ENCODE measurements at places on chromosomes 11 and 22.

DNA sequence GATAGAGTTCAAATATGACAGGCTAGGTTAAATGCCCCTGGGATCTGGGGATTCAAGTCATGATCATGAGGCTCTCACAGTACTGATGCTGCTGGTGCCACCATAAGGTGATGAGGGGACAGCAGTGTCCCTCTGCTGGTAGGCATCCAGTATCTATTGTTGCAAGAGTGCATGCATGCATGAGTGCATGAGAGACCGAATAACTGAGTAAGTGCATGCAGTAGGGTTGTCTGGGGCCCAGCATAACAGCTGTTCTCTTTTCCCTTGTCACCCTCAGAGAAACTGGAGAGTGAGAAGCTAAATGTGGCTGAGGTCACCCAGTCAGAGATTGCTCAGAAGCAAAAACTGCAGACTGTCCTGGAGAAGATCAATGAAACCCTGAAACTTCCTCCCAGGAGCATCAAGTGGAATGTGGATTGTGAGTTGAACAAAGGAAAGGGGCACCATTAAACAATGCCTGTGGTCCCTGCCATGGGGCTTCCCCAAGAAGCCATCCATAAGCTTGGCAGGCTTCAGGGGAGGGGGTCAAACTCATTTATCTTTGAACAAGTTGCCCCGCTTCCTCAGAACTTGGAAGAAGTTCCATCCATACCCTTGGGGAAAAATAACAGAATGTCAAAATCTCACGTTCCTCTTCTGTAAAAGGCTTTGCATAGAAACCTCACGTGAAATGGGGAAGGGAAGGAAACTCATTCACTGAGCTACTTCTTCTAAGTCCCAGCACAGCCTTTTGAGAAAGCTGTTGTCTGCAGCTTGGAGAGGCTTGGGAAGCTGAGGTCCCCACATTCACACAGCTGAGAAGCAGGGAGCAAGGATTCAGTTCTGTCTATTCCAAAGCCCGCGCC is 119.0 kb downstream of the PARVA start:
- no peak for DNase-seq

DNA sequence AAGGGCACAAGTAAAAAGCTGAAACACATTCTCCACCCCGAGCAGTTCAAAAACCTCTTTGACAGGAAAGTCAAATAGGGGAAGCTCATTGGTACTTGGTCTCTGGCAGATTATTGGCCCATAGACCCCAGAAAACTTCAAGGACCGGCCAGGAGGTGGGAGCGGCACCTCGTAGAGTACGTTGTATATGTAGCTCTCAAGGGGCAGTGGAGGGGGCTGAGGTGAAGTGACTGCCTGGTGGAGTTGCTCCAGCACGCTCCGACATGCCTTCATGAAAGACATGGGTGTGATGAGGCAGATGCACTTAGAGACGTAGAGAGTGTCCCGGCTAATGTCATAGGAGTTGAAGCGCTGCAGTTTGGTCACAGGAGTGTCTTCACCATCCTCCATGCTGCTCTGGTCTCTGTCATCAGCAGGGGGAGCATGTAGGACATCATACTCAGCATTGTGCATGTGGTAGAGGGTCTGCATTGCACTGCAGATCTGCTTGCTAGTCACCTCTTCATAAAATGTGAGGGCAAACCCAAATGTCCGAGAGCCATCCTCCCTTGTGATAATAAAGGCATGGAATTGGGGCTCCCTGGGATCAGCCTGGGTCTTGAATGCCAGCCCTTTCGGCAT is 61.3 kb downstream of the DENND5A start:
- DNase-seq, result no peak

DNA sequence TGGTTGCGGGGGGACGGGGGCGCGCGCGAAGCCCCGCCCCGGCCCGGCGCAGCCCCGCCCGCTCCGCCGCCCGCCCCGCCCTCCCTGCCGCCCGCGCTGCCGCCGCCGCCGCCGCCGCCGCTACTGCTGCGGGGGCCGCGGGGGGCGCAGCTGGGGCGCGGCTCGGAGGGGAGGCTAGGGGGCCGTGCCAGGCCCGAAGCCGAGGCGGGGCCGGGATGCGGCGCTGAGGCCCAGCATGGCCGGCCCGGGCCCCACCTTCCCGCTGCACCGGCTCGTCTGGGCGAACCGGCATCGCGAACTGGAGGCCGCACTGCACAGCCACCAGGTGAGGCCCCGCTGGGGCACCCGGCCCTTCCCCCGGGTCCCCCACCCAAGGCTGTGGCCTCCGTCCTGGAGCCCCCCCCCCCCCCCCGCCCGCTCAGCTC is at the start of gene ANKRD13D:
Gene ANKRD13D (plus strand): TSS at position 78 of the 425 bp plus-strand sequence. CDS start 158 bp downstream, at position 236.
- DNase-seq, result no peak

- DNase-seq, result no peak
These were observed 1.1 kb downstream of the FCHSD2 start for GRCh38 chr11:73141031-73141308.

DNA sequence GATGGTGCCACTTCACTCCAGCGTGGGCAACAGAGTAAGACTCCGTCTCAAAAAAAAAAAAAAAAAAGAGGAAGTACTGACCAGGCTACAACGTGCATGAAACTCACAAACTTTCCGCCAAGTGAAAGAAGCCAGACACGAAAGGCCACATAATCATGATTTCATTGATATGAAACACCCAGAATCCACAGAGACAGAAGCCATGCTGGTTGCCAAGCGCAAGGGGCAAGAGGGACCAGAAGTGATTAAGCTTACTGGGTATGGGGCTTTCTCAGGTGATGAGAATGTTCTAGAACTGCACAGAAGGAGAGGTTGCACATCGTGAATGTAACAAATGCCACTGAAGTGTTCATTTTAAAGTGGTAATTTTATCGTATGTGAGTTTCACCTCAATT is 60.9 kb downstream of the CELSR1 start:
- DNase-seq, result no peak

- no peak for DNase-seq
These were observed 2.8 kb downstream of the CD82 start for GRCh38 chr11:44568331-44568657.

GRCh38 chr11:74474316-74474715 is 7.0 kb upstream of the KCNE3 start:
- DNase-seq, result no peak

GRCh38 chr11:106288057-106288456 is 210.6 kb downstream of the AASDHPPT start:
- no peak for DNase-seq

- peak; percentile 76 for DNase-seq
These were observed 459.0 kb downstream of the SOX6 start for GRCh38 chr11:15897211-15897960.
